ENCODE measurements at places on chromosomes 1 and 21.

DNA sequence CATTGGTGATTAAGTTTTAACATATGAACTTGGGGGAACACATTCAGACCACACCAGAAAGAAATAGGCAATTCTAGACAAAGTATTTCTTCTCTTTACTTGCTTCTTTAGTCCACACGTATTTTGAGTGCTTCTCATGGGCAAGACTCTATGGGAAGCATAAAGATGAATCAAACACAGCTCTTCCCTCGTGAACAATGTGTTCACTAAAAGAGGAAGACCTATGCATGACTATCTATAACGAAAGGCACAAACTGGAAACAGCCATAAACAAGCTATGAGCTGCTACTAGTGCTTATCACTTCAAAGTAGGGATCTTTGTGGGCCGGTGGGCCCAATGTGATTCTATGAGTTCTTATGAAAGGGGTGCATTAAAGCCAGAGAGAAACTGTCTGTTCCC lies 53.0 kb upstream of the PRDX6 start:
- no peak for DNase-seq

DNA sequence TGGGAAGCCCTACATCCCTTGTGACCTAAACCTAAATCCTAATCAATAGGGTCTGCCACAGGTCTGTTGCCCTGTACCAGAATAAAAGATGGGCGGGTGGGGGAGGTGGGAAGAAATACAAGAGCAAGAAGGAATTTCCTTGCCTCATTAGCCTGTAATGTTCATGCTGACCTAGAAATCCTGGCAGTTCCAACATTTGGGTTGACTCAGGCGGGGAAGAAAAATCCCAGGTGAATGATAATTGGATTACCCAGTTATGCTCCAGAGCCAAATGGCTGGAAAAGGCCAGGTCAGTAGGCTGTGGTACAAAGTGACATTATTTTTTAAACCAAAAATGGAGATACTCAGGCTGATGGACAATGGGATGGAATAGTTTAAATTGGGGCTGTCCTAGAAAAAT lies 27.3 kb upstream of the A3GALT2 start:
- no peak for DNase-seq

DNA sequence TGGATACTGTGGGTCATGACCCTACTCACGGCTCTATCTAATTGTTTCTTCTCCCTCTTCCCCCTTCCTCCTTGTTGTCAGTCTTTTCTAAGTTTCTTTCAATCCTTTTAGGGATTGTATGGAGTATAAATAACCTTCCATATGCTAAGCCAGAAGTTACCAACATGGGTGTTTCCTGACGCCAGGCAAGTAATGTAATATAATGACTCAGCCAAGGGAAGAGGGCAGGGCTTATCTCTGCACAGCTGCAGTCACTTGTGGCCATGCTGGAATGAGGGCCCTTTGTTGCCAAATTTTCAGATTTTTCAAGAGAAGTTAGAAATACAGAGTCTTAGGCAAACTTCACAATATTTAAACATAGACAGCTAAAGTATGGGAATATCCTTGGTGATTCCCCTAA lies 194.6 kb downstream of the ST6GALNAC3 start:
- peak; percentile 26 for DNase-seq

GRCh38 chr1:22662318-22662717 lies 9.3 kb downstream of the C1QB start:
- DNase-seq = no peak

DNA sequence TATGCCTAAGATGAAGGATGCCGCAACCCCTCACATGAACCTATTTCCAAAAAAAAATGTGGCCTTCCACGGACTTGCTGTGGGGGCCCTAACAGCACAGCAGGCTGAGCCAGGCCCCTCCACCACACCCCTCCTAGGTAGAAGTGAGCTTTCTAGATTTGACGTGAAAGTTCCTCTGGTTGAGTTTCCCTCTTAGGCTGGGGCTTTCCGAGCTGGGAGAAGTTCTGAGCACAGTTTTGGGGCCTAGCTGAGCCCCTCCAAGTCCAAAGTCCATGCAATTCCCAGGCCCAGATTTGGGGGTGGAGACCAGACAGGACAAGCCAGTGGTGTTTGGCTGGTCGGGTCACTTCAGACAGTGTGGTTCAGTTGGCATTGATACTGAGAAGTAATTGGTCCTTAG lies 13.8 kb upstream of the PHLDA3 start:
- no peak for DNase-seq

- no peak for DNase-seq
Observed at GRCh38 chr1:3680488-3681230, 28.3 kb downstream of the TP73 start.

DNA sequence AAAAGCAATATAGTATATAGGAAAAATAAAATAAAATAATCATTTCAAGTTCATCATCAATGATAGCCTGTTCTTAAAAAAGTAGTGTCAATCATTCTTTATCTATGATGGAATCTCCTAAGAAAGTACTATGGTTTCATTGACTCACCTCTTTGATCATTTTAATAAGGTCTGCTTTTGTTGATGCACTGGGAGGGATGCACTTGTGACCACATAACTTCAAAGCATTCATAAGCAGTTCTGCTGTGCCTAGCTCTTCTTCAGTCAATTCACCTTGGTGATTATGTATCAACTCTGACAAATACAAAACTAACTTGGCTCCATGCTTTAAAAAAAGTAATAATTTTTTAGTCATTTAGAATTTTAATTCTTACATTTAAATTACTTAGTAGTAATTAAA lies 84.8 kb upstream of the GNG4 start:
- no peak for DNase-seq

- DNase-seq = peak; percentile 6
Observed at GRCh38 chr1:104636581-104636980, 886.9 kb downstream of the AMY1C start.

DNA sequence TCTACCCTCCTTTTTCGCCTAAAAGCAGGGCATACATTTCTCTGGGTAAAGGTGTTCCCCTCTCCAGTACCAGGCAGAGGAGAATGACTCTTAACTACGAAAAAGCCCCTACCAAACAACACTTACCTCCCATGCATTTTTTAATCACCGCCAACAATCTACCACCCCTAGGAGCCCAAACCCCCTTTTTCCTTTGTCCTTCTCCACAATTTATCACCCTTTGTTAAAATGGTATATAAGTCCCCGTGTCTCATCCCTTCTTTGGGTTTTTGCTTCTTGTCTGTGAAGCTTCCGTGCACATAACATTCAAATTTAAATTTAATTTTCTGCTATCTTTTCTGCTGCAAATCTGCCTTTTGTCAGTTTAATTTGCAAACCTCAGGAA lies 27.6 kb upstream of the COL18A1 start:
- no peak for DNase-seq

DNA sequence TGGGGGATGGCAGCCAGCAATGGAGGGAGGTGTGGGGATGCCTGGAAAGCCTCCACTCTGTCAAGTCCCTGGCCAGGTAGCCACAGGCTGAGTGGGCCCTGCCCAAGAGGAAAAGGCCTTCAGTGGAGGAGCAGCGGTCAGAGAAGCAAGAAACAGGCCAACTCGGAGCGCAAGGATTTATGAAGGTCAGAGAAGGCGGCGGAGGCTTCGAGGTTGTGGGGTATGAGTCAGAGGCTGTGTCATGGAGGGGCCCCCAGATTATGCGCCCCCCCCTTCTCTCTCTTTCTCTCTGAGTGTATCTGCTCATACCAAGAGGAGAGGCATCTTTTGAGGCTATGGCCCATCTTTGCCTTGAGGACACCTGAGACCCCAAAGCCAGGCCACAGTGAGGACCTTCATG lies 99.5 kb downstream of the CASZ1 start:
- no peak for DNase-seq

DNA sequence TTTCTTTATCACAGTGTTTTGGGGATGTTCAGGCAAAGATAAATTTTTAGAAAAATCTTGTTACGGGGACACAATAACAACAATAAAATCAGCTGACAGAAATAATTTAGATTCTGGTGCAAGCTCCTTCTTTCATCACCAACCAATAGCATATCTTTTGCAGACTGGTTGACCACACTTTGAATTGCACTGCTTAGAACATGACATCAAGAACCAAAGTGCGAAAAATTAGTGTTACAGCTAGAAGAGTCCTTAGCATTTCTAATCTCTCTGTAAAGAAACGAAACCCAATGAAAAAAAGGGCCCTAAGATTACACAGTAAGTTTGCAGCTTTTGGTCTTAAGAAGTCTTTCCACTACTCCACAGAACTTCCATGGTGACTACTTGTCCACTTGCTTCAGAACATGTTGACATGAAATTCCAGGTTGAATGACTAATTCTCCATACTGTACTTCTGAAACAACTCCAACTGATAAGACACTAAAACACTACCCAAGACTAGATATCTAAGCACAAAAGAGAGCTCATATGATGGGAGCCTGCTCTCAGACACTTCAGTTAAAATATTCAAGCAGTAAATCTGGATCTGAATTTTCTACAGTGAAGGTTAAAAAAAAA lies 31.3 kb downstream of the XKR8 start:
- no peak for DNase-seq

DNA sequence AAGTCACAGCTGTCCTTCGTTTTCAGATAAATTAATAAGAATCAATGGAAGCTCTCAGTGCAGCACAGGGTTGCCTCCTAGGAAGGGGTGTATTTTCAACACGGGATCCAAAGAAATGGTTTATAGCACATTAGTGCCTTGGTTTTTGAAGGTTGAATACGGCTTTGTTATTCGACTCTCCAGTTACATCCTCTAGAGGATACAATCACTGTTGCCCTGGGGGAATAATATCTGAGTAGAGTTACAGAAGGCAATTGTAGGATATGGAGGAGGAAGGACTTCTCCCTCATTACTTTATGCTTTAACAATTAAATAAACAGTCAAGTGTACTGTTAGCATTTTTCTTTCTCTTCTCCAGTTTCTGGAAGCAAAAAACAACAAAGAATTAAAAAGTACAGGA lies 14.3 kb upstream of the ZNF326 start:
- DNase-seq = peak; percentile 31

DNA sequence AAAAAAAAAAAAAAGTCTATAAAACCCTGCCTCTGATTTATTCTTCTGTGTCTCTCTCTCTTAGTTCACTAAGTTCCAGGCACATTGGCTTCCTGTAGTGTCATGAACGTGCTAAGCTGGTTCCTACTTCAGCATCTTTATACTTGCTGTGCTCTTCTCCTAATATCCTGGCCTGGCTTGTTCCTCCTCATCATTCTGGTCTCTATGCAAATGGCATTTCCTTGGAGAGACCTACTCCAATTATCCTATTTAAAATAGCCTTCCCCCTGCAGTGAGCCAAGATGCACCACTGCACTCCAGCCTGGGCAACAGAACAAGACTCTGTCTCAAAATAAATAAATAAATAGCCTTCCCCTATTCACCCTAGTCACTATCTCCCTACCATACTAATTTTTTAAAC lies 9.7 kb upstream of the CLCC1 start:
- DNase-seq = no peak

GRCh38 chr21:41168391-41169257 lies 664 bp downstream of the BACE2 start:
- DNase-seq = no peak

DNA sequence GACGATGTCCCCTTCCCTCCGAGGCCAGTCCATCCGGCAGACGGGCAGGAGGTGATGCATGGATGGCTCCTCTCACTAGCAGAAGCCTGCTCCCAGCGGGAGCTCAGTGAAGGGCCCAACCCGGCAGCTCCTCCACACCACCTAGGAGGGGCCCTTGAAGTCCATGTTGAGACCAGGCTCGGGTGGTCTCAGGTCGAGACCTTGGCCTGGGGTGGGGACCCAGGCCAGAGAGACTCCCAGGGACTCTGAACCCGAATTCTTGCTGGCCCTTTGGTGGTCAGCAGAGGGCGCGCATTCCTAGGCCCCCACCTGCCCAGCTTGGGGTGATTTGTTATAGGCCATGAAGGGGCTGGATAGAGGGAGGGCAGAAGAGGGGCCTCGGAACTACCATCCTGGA lies 642 bp upstream of the NT5C1A start:
- no peak for DNase-seq

DNA sequence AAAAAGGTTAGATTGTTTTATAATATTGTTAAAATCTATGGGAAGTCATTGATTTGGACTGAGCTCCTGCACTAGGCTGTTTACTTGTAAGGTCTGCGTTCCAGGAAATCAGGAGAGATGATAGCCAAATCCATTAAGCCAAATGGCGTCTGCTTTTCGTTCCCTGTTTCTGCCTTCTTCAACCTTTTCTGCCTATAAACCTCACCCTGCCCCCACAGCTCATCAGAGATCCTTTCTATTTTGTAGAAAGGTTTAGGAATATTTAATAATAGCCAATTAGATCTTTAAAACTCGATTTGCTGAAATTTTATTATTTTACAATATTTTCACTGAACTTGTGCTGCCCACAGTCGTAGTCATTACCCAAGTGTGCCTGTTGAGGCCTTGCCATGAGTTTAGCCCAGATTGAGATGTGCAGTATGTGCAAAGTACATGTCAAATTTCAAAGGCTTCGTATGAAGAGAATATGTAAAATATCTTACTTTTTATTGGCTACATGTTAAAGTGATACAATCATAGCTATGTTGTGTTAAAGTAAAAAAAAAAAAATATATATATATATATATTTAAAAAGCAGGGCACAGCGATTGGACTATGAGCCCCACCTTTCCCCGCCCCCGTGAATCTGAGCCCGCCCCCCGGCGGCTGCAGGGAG lies 444 bp upstream of the IARS2 start:
- no peak for DNase-seq

GRCh38 chr1:10891091-10891490 lies 94.6 kb upstream of the CASZ1 start:
- no peak for DNase-seq

DNA sequence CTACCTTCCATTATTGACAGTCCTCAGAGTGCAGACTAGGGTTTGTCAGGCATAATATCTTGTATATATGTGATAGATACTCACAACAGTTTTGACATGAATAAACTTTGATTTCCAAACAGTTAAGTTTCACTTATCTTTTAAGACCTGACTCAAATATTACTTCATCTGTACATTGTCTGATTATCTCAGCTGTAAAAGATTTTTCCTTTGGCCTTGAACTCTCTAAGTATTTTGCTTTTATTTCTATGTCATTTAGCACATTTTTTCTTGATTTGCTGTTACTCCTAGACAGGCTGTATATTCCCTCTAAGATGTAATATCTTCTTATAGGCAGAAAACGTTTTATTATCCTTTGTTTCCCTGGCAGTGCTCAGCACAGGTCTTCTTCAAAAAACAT lies 65.6 kb upstream of the DMRTA2 start:
- no peak for DNase-seq

DNA sequence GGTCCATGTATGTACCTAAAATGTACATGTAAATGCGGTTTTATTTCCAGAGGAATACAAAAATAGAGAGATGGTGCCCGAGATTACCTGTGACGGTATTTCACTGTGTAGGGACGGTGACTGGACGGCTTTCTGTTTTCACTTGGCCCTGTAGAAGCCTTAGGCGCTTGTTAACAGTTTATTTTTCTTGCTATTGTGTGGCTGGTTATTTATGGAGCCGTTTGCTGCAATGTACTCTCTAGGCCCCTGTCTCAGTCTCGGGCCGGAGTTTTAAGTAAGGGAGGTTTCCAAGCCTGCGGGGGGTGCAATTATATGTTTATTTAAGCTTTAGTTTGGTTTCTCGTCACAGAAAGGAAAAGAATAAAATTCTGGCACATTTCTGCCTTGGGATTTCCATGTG lies 413 bp downstream of the EFCAB7 start:
- no peak for DNase-seq
